ENCODE measurements at places on chromosomes 12 and 14. TPM values are rescaled to one million over a fixed set of nuclear protein-coding genes. Genes with fewer than 3 reads are reported as not detected.

GRCh38 chr14:29166507-29166906 lies 399.9 kb downstream of the FOXG1 start:
- H3K27me3 ChIP-seq, result no peaks in the 10 kb centered on the region
- no peaks in the 10 kb centered on the region for H3K36me3 ChIP-seq
- no peak overlapping the region for H3K27ac ChIP-seq
- H3K4me1 ChIP-seq, result peaks cover 13% of the 10 kb centered on the region

DNA sequence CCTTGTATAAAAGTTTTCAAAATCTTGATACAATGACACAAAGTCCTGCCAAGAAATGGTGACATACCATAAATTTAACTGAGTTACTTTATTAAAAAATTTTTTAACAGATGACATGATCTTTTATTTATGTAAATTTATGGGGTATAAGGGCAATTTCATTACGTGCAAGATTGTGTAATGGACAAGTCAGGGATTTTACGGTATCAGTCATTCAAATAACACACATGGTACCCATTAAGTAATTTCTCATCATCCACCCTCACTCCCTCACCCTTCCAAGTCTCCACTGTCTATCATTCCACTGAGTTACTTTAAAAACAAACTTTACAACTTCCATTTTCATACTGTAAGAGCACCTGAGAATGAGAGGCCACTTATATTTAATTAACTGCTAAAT lies 37.4 kb downstream of the SPTLC2 start:
- no peak overlapping the region for H3K27ac ChIP-seq
- no peak overlapping the region for H3K4me3 ChIP-seq
- no peaks in the 10 kb centered on the region for H3K4me1 ChIP-seq
- no peaks in the 10 kb centered on the region for H3K27me3 ChIP-seq
- DNase-seq, result no peak
- H3K36me3 ChIP-seq, result peaks cover 5% of the 10 kb centered on the region

DNA sequence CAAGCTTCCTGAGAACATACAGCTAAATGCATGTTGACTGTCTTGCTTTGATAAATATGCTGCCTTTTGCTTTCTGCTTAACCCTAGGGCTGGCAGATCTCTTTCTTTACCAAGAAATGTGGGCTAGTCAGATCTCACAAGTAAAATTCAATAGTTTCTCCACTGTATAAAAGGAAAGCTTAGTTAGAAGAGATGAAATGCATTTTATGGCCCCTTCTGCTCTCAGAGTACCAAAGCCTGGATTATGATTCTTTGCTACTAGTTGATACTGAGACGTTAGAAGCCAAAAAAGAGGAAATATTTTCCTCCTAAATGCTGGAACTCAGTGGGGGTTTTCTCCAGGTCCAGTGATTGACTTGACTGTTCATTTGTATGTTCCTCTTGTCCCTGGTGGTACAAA lies 552.7 kb downstream of the SNAPC1 start:
- H3K36me3 ChIP-seq, result no peaks in the 10 kb centered on the region
- no peak overlapping the region for H3K27ac ChIP-seq
- peaks cover 6% of the 10 kb centered on the region for H3K4me1 ChIP-seq
- DNase-seq, result no peak
- H3K27me3 ChIP-seq, result no peaks in the 10 kb centered on the region
- H3K4me3 ChIP-seq, result no peak overlapping the region

GRCh38 chr14:35628989-35629388 lies 95.0 kb downstream of the INSM2 start:
- H3K4me3 ChIP-seq, result no peak overlapping the region
- no peaks in the 10 kb centered on the region for H3K36me3 ChIP-seq
- H3K4me1 ChIP-seq, result no peaks in the 10 kb centered on the region

DNA sequence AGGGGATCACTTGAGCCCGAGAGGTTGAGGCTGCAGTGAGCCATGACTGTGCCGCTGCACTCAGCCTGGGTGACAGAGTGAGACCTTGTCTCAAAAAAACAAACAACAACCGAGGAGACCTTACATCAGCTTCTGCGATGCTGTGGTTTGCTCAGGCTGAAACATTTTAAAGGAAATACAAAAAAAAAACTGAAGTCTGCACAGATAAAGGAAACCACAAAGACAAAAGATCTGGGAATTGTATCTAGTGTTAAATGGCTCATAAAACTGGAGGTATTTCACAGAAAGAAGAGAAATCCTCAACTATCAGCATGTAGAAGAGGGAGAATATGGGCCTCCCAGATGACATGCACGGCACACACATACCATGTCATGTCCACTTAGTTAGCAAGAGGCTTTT lies 60.3 kb upstream of the VPS33A start:
- no peaks in the 10 kb centered on the region for H3K27me3 ChIP-seq
- no peak overlapping the region for H3K27ac ChIP-seq
- peaks cover 38% of the 10 kb centered on the region for H3K36me3 ChIP-seq
- no peak overlapping the region for H3K4me3 ChIP-seq
- DNase-seq, result no peak

DNA sequence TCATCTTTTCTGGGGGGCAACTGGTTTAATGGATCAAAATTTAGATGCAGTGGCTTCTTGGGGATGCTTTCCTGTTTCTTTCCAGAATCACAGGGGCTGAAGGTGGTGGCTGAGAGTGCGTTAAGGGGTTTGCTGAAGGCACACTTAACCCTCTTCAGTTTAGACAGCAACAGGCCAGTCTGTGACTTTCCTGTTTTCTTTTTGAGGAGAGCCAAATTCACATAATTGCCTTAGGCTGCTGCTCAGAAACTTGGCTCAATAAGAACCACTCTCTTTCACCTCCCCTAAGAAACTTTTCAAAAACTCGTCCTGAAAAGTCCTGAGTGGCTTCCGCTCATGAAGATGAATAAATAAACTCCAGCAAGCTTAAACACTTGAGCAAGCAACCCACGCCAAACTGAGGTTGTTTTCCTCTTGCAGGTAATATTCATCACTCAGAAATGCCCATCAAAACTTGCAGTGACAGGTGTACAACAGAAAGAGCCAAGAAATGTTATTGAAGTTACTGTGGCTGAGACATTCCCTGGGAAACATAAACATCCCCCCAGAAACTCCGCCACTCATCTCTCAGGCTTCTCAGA lies 510.4 kb downstream of the TMEM132D start:
- H3K4me1 ChIP-seq, result no peaks in the 10 kb centered on the region
- no peak overlapping the region for H3K27ac ChIP-seq
- H3K36me3 ChIP-seq, result no peaks in the 10 kb centered on the region
- no peak for DNase-seq
- H3K27me3 ChIP-seq, result no peaks in the 10 kb centered on the region
- no peak overlapping the region for H3K4me3 ChIP-seq

DNA sequence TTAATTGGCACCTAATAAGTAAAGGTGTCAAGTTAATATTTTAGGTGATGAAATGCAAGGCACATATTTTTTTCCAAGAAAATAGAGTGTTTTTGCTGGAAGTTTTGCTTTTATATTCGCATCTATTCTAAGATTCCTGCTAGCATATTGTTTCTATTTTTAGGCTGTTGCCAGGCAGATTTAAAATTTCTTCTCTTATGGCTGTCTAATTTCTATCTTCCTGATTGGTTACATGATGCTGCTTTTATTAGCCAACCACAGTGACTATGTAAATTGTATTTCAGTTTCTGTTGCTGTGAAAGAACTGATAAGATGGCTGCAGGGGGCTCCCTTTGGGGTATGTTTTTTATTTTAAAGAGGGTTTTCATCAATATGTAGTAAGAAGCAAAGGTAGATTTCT lies 42.7 kb downstream of the ATF7IP start:
- no peaks in the 10 kb centered on the region for H3K27me3 ChIP-seq
- peaks cover 8% of the 10 kb centered on the region for H3K4me1 ChIP-seq
- H3K4me3 ChIP-seq, result no peak overlapping the region
- no peak overlapping the region for H3K27ac ChIP-seq
- DNase-seq, result no peak

DNA sequence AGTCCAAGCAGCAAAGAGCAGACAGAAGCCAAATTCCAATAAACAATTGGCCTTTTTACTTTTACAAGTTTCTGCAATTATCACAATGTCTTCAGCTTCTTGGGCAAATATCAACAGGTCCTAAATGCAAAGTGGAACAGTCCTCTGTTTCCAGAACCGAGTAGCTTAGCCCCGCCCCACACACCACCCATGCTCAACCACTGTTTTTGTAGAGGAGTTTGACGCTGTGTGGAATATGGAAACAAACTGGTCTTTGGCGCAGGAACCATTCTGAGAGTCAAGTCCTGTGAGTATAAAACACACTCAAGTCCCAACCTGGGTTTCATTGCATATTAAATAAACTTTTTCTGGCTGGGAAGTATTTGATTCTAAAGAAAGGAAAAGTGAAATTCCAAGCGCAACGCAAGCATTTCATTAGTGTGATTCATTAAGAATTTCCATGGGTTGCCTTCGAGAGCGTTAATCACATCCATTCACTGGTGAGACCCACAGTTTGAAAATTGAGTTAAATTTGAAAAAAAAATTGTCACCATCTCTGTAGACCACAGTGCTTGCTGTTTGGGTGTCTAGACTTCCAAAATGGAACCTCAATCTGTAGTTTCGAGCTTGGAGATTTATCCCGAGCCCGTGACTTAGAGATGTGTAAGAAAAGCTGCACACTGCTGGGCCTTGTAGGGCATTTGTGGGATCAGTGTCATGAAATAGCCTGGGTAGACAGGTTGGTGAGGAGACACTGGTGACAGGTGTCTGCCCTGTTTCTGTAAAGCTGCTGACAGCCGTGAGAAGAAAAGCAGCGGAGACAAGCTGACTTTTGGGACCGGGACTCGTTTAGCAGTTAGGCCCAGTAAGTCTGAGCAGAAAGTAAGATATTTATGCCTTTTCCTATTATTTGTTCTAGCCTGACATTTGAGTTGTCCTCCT lies 96.1 kb downstream of the DAD1 start:
- H3K27ac ChIP-seq, result no peak overlapping the region
- no peak overlapping the region for H3K4me3 ChIP-seq
- no peaks in the 10 kb centered on the region for H3K4me1 ChIP-seq
- H3K27me3 ChIP-seq, result peaks cover 73% of the 10 kb centered on the region

- no peaks in the 10 kb centered on the region for H3K36me3 ChIP-seq
- no peak for DNase-seq
- H3K27me3 ChIP-seq, result no peaks in the 10 kb centered on the region
- no peak overlapping the region for H3K27ac ChIP-seq
- H3K4me1 ChIP-seq, result no peaks in the 10 kb centered on the region
- H3K4me3 ChIP-seq, result no peak overlapping the region
Measured at GRCh38 chr12:87612996-87613395, 416.2 kb downstream of the C12orf50 start.

GRCh38 chr12:112380663-112381405 lies 1.4 kb downstream of the HECTD4 start:
- no peak for DNase-seq
- H3K36me3 ChIP-seq, result peaks cover 30% of the 10 kb centered on the region
- peak overlapping the region; percentile 96 for H3K4me3 ChIP-seq
- H3K27me3 ChIP-seq, result no peaks in the 10 kb centered on the region
- H3K27ac ChIP-seq, result peak overlapping the region; percentile 78
- peaks cover 14% of the 10 kb centered on the region for H3K4me1 ChIP-seq

GRCh38 chr12:9636150-9636850 lies 28.6 kb upstream of the KLRB1 start:
- DNase-seq, result no peak
- no peak overlapping the region for H3K4me3 ChIP-seq
- no peak overlapping the region for H3K27ac ChIP-seq
- H3K36me3 ChIP-seq, result no peaks in the 10 kb centered on the region
- peaks cover 4% of the 10 kb centered on the region for H3K27me3 ChIP-seq

GRCh38 chr12:111028830-111029229 lies 108.5 kb upstream of the MYL2 start:
- H3K27me3 ChIP-seq, result peaks cover 91% of the 10 kb centered on the region
- H3K4me1 ChIP-seq, result peaks cover 7% of the 10 kb centered on the region
- H3K27ac ChIP-seq, result no peak overlapping the region
- DNase-seq, result no peak

GRCh38 chr14:99212646-99213045 lies 59.4 kb downstream of the BCL11B start:
- DNase-seq, result no peak
- H3K27me3 ChIP-seq, result peaks cover 27% of the 10 kb centered on the region
- H3K4me1 ChIP-seq, result no peaks in the 10 kb centered on the region
- no peak overlapping the region for H3K4me3 ChIP-seq
- no peaks in the 10 kb centered on the region for H3K36me3 ChIP-seq
- no peak overlapping the region for H3K27ac ChIP-seq

GRCh38 chr12:91219919-91220318 lies 37.3 kb upstream of the DCN start:
- no peak for DNase-seq
- no peak overlapping the region for H3K27ac ChIP-seq
- H3K27me3 ChIP-seq, result no peaks in the 10 kb centered on the region
- no peaks in the 10 kb centered on the region for H3K36me3 ChIP-seq
- H3K4me3 ChIP-seq, result no peak overlapping the region

- H3K36me3 ChIP-seq, result no peaks in the 10 kb centered on the region
- H3K4me3 ChIP-seq, result no peak overlapping the region
- H3K4me1 ChIP-seq, result no peaks in the 10 kb centered on the region
- DNase-seq, result peak; percentile 81
- peaks cover 69% of the 10 kb centered on the region for H3K27me3 ChIP-seq
Measured at GRCh38 chr12:153080-153746, 60.7 kb downstream of the SLC6A12 start.

Gene SPSB2
- 18.0 TPM for total RNA-seq

Gene PIK3C2G
- 24.0 TPM for total RNA-seq

Gene PLEKHD1
- 0.73 TPM for total RNA-seq

Gene TAS2R13
- 2.5 TPM for total RNA-seq

Gene KRT75
- total RNA-seq, result not detected

Gene SRRM4
- total RNA-seq, result not detected

Gene IPO4
- 86.4 TPM for total RNA-seq
